ENCODE measurements at places on chromosomes 5 and 9.

DNA sequence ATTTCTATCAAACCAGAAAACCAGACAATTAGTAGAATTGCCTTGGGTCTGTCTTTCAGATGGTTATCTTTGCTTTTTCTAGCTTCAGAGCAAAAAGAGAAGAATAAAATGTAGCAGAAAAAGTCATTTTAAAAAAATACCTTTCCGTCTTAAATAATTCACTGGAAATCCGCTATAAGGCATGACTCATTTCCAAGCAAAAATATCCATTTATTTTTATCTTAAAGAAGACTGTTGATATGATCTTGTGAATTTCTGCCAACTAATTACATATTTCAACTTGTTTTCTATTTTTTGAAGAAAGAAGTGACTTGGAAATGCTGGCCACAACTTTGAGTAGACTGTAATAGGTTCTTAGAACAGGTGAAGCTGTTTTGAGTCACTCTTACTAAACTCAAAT is 83.7 kb downstream of the VCAN start:
- DNase-seq = no peak

DNA sequence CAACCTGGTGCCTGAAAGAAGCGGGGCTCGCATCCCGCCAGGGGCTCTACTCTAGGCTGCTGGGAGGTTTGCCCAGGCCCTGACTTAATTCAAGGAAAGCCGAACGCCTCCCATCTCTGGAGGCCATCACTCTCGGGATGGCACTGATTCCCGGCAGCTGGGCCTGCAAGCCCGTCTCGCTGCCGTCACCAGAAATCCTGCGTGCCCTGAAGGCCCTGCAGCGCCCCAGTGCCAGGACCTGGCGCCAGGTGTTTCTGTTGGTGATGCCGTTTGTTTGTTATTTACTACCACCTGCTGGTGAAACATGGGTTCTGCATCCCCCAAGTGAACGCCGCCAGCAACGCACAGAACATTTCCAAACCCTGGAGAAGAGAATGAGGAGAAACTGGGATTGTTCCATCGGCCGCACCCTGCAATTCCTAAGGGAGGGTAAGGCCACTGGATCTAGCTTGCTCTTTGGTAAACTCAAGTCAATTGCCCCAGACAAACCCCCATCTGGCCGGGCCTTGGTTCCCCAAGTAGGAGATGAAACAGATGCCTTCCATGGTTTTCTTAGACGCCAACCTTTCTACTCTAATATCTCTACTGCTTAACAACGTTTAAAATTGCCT is 77.9 kb downstream of the AK8 start:
- DNase-seq = peak; percentile 48

- DNase-seq = no peak
Observed at GRCh38 chr9:119559986-119560385, 190.8 kb upstream of the BRINP1 start.

DNA sequence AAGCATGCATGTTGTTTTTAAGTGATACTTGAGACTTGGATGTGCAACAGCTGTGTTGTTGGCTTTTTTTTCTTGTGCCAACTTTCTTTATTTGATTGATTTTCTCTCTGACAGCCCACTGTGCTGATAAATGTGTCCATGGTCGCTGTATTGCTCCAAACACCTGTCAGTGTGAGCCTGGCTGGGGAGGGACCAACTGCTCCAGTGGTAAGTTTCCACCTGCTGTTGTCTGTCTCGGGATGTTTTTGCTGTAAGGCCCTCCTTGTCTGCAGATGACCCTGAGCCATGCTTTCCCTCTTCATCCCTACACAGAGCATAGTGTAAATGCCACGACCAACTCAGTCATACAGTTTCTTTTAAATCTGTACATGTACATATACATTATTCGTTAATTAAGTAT is 79.2 kb downstream of the MEGF10 start:
- DNase-seq = no peak

GRCh38 chr5:56481428-56482357 is 248.6 kb upstream of the ANKRD55 start:
- DNase-seq = no peak

DNA sequence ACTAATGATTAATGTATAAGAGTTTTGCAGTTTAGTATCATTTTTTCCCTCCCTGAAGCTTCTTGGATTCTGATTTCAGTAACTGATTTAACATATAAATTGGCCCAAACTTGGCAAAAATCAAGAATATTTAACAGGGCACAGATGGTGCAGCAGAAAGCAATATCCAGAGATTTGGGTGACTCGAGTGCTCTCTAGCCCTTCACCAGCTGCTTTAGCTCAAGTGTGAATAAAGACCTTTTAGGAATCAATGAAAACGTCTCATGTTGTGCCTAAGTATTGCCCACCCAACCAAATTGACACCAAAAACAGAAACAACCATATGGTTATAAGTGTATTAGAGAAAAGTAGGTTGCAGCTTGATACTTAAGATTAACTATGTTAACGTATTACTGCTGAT is 933.4 kb upstream of the PTPRD start:
- no peak for DNase-seq

DNA sequence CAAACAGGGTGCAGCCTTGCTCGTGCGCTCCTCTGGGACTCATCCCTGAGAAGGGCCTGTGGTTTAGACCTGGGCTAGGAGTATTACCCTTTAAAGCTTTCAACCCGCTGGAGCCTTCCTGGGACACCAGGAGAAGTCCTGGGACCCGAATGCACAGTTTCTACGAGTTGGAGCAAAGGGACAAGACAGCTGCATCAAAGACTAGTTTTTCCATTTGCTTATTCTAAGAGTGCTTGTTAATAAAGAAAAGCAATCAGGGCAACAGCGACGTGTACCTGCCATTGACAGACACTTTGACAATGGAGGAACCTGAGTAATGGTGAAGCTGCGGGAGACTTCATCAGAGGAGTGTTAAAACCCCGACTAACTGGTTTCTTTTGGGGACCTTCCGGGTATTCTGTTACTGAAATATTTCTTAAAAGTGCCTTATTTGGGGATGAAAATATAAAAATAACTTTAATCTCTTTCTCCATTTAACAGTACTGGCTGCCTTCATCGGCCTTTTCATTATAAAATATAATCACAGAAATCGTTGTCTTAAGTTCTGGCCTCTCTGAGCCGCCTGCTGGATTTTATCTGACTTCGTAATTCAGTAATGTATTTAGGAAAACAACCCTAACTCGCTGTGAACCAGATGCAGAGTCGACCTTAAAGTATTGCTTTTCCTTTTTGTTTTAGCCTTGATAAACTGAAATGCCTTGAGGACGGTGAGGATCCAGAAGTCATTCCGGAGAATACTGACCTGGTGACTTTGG is 732 bp downstream of the SNAPC3 start:
- no peak for DNase-seq

DNA sequence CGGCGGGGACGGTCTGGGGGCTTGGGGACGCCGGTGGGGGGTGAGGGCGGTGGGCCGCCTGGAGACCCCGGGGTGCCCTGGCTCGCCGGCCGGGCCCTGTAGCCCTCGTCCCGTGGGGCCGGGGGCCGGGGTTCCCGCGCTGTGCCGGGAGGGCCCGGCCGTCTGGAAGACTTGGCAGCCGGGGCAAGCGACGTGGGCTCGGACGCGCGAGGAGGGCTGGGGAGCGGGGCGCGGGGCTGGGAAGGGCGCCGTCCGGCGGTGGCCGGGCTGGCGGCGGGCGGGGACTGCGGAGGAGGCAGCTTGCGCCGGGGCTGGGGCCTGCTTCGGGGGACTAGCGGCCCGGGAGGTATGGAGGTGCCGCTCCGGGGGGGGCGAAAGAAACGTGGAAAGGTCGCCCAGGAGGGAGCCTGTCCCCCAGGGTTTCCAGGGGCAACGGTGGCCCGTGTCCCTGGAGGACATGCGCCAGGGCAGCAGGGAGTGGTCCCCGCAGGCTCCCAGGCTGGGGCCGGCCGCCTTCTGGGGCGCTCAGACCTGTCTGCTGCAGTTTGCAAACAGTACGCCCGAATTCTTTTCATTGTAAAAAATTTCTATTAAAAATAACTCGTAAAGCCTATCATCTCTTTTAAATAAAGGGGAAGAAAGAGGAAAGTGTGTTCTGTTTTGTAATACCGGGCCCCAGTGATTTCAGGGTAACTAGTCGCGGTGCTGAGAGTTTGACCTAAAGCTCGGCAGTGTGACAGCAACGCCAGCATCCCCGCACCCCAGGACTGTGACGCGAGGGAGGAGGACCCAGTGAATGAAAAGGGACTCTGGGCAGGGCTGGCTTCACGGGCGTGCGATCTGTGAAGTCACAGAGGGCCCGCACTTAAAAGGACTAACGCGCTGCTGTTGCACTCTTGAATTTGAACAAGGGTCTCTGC is 752 bp upstream of the ANKH start:
- DNase-seq = peak; percentile 33

- no peak for DNase-seq
Observed at GRCh38 chr9:19748278-19749126, 40.3 kb downstream of the SLC24A2 start.

DNA sequence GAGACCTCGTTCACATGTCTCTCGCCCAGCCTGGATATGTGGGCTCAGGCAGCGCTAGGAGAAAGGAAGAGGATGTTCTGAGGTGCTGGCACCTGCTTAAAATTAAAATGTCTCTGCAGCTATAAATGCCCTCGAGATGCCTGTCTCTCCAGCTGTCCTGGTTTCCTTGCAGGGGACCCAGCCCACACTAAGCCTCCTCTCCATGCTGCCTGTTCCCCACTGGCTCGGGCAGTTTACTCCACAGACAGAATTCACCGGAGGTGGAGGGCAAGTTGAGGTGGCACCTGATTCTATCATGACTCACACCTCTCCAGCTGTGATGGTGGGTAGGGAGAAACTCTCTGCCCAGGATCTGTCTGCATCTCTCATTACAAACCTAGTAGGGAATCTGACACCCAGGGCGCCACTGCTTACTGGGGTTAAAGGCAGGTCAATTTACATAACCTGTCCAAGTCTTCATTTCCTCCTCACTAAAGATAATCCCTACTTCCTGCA is 420.9 kb downstream of the SPOCK1 start:
- DNase-seq = no peak

GRCh38 chr9:121201738-121202533 is at the start of gene RAB14:
TSS of gene RAB14 (minus strand) at chr9:121201869. CDS start at chr9:121193412, 8,457 bp downstream.
- peak; percentile 100 for DNase-seq

DNA sequence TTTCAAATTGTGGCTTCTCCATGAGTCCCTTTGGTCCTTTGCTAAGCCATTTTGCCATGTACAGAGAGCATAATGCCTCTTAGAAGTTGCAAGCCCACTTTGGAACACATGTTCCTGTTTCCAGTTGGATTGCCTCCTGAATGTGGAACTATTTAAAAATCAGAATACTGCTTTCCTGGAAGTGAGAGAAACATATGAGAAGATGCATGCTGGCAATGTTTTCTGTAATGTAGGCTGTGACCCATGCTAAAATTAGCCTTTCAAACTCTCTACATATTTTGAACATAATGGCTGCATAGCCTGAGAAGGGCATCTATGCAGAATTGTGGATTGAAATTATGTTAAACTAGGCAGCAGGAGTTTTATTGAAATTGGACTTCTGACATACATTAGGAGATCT is 175.5 kb upstream of the PAPPA start:
- DNase-seq = no peak
